ENCODE measurements at places on chromosomes 5 and 9.
A peak's percentile ranks its signal among the peaks of the same experiment; 100 is the strongest.

- DNase-seq: no peak
These were observed 9.8 kb upstream of the PHYKPL start for GRCh38 chr5:178242416-178242815.

DNA sequence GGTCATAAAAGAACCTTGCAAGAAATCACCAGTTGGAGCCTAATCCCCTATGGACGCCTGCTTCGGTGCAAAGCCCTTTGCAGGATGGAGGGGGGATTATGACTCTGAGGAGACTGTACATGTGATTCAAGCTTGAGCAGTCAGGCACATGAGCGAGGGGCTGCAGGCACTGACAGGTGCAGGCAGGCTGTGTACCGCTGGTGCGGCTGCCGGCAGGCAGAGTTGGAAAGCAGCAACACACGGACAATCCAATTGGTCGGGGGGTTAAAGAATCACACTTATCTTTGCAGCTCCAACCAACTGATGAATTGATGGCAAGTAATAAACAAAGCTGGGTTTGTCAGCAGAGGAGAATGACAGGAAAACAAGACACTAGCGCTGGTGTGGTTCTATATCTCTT, 5.7 kb downstream of the WHRN start:
- DNase-seq: no peak

DNA sequence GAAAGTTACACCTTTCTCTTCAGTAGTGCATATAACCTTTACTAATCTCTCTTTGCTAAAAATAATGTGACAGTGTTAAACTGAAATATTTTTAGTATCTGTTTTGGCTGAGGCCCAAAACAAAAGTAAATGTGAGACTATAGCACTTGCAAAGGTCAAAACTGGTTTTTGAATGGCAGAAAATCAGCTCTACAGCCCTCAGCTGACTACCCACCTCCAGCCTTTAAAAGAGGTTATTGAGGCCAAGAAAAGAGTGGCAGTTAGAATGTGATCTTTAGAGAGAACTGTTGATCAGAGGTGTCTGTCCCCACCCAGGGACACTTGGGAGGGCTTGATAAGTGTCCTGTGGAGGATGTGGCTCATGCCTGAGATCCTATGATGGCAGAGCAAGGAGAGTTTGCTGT, 30.9 kb downstream of the PRKACG start:
- DNase-seq: no peak

GRCh38 chr9:112755675-112756074, 5.1 kb downstream of the SNX30 start:
- DNase-seq: no peak

DNA sequence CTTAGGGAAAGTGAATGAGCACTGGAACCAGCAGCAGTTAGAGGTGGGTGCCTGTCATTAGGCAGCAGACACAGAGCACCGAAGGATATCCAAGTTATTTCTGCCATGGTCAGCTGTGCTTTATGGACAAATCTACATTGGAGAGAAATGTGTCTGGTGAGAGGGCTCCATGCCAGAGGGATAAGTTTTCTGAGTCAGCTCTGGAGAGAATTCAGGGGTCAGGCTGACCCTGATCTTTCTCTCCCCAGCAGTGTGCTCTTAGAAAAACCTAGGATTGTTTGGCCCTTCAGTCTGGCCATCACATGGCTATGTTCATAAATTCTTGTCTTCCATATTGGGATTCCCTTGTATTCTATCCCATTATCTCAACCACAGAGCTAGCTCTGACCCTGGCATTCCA, 8.9 kb upstream of the IL17B start:
- no peak for DNase-seq

GRCh38 chr9:124366476-124367220, 48.6 kb downstream of the PSMB7 start:
- no peak for DNase-seq

GRCh38 chr5:58410441-58410840, 49.4 kb downstream of the PLK2 start:
- DNase-seq: no peak

DNA sequence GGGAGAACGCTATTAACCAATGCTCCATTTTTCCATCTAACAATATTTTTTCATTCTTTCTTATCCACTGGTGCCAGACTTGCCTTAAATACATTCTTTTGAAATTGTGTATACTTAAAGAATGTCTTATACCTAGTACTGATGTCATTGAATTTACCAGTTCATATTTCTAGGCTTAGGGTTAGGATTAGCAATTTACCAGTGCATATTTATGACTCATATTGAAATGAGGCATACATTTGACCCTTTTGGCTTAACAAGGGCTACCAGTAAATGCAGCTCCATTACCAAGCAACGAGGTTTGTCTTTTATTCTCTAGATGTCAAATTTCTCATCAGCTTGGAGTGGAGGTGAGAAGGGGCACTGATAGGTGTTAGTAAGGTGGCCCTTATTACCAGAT, 89.5 kb downstream of the CDH9 start:
- no peak for DNase-seq

DNA sequence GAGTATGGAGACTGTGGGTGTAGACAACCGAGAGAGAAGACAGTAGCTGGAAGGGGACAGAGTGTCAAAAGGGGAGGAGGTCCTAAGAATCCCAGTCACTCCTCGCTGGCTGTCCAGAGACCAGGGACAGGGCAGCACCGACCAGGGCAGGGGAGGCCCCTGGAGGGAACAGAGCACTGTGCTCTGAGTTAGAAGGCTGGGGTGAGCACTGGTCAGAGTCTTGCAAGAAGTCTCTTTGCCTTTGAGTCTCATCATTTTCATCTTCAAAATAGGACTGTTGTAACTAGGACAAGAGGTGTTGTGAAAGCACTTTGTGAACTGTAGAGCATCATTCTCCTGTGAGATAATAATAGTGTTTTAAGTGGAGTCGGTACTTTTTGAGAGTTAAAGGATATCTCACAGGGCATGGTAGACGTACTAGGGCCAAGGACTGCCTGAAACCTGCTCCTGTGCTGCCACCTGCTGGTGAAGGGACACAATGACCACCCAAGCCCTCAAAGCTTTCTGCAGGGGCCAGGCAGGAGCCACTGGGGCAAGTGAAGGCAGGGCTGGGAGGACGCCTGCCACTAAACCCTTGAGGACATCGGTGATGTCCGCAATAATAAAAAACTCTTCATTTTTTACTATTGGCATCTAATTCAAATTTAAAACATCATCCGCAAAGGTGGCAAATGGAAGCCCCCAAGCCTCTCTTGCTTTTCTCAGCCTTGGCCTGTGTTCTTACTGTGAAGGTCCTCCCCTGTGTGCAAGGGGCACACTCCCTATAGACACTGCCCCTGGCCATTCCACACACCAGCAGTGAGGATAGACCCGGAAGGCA, 28.2 kb downstream of the SLC6A7 start:
- peak; percentile 89 for DNase-seq
